ENCODE measurements at places on chromosomes 2 and 18.
A peak's percentile ranks its signal among the peaks of the same experiment; 100 is the strongest.

DNA sequence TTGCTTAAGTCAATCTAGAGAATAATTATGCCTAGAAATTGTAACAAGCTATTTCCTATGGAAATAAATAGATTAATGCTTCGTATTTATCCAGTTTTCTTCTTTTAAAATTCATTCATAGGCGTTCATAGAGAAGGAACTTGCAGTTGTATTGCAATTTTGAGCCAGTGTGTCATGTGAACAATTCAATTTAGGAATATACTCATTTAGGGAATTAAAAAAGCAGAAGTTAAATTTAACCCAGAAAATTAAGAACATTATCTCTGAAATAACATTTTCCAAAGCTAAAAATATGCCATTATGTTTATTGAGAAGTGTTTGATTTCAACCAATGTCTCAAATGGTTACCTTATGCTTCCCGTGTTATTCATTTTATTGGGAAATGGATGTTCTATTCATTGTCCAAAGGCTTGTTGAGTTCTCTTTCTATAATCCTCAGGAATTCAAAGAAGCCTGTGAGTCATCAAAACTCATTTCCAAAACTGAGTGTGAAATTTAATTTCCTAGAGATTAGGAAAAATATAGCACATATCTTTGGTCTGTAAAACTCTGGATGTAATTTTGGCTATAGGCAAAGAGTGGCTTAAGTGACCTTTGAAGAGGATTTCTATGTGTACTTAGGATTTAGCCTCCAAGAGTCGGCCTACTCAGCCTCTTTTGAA lies 99.7 kb downstream of the SLC8A1 start:
- no peak overlapping the region for H3K27ac ChIP-seq
- H3K36me3 ChIP-seq, result no peaks in the 10 kb centered on the region
- no peak for DNase-seq
- no peaks in the 10 kb centered on the region for H3K27me3 ChIP-seq
- H3K4me3 ChIP-seq, result no peak overlapping the region

DNA sequence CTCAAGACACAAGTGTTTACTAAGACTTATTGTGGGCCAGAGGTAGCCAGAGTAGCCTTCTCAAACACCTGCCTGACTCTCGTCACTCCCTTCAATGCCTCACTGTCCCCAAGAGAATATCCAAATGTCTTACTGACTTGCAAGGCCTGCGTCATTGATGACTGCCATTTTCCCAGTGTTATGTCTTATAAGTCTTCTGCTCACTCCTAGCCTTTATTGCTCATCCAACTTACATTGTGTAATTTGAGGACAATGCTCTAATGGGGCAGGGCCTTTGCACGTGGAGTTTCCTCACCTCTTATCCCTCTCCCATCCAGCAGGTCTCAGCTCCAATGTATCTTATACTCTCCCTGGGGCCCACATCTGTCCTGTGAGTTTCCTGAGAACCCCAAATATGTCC lies 10.1 kb upstream of the CD226 start:
- peaks cover 7% of the 10 kb centered on the region for H3K36me3 ChIP-seq
- H3K4me1 ChIP-seq, result peaks cover 21% of the 10 kb centered on the region

DNA sequence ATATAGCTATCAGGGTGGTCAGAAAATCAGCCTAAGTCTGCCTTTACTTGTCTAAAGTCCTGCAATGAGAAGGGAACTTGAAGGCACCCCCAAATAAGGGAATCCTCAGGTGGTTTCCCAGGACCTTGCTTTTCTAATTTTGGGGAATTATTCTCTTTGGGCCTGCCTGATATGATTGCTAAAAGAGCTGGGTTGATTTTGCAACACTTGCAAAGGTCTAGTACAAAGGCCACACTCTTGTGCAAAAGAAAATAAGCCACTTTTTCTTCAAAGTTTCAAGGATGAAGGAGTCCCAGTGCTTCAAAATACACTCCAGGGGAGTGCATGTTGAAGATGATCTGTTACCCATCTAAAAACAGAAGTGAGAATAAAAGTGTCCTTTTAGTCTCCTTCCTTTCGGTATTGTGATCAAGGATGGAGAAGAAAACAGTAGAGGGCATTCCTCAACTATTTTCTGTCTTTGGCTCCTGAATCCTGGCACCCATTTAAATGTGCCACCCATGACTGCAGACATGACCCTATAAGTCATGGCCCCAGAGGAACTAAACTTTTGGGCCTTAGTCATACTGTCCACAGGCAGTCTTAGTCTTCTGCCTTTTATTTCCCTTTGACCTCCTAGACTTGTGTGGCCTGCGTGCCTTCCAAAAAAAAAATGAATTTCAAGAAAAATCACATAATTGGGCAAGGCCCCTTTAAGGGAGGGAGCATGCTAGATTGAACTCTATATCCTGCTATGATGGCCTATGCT lies 5.1 kb downstream of the SULT1C3 start:
- peaks cover 2% of the 10 kb centered on the region for H3K27me3 ChIP-seq
- H3K4me1 ChIP-seq, result no peaks in the 10 kb centered on the region
- H3K36me3 ChIP-seq, result no peaks in the 10 kb centered on the region
- DNase-seq, result no peak

DNA sequence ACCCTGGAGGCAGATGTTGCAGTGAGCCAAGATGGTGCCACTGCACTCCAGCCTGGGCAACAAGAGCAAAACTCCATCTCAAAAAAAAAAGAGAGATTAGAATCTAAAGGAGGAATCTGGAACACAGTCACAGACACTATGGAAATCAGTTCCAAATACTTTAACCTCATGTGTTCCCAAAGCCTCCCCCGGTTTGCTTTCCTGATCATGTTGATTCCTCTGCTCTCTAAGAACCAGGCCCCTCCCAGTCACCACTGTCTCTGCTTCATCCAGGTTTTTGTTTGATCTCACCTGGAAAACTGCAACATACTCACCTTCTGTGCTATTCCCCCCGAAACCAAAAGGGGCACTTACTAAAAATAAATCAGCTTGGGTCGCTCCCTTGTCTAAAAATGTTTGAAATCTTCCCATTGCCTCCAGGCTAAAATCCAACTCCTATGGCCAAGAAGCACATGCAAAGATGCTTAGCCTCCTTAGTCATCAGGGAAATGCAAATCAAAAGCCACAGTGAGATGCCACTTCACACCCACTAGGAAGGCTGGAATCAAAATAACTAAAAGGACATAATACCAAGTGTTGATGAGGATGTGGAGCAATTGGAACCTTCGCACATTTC lies 6.2 kb upstream of the NEU2 start:
- H3K4me3 ChIP-seq, result no peak overlapping the region
- no peak overlapping the region for H3K27ac ChIP-seq
- H3K27me3 ChIP-seq, result peaks cover 5% of the 10 kb centered on the region
- peaks cover 3% of the 10 kb centered on the region for H3K4me1 ChIP-seq

GRCh38 chr18:48616484-48617255 lies 77.8 kb downstream of the CTIF start:
- peaks cover 1% of the 10 kb centered on the region for H3K4me1 ChIP-seq
- no peak overlapping the region for H3K4me3 ChIP-seq
- peaks cover 2% of the 10 kb centered on the region for H3K27me3 ChIP-seq

GRCh38 chr2:233501198-233502076 lies 65.1 kb downstream of the USP40 start:
- peaks cover 27% of the 10 kb centered on the region for H3K4me1 ChIP-seq
- no peak overlapping the region for H3K4me3 ChIP-seq
- H3K27ac ChIP-seq, result no peak overlapping the region
- peaks cover 48% of the 10 kb centered on the region for H3K36me3 ChIP-seq
- DNase-seq, result no peak

DNA sequence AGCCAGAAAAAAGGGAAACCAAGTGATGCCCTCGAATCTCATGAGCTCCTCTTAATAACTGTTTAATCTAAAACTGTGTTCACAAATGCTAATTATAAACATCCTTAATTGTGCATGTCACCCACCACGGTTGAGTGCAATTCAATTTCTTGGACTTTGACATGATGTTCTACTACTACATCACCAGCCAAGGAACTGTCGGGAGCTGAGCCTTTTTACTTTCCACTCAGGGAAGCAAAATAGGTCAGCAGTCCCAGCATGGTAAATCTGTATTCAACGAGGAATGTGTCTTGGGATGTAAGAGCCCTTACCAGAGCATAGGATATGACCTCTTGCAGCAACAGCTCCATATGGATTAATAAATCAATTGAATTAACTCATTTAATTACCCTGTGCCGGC lies 20.8 kb upstream of the REG3G start:
- no peak for DNase-seq
- no peaks in the 10 kb centered on the region for H3K27me3 ChIP-seq
- H3K36me3 ChIP-seq, result no peaks in the 10 kb centered on the region
- H3K27ac ChIP-seq, result no peak overlapping the region
- H3K4me1 ChIP-seq, result no peaks in the 10 kb centered on the region

- no peaks in the 10 kb centered on the region for H3K36me3 ChIP-seq
- DNase-seq, result no peak
- H3K4me3 ChIP-seq, result no peak overlapping the region
- H3K27ac ChIP-seq, result no peak overlapping the region
- peaks cover 14% of the 10 kb centered on the region for H3K4me1 ChIP-seq
These were observed 4.9 kb downstream of the TANC1 start for GRCh38 chr2:158973116-158973956.

- no peak overlapping the region for H3K27ac ChIP-seq
- no peak for DNase-seq
- peaks cover 15% of the 10 kb centered on the region for H3K36me3 ChIP-seq
- H3K4me3 ChIP-seq, result no peak overlapping the region
These were observed 83.6 kb upstream of the MGAT5 start for GRCh38 chr2:134170294-134170693.

GRCh38 chr2:177211576-177212105 lies 953 bp upstream of the HNRNPA3 start:
- H3K27ac ChIP-seq, result peak overlapping the region; percentile 100
- H3K4me3 ChIP-seq, result peak overlapping the region; percentile 100
- H3K36me3 ChIP-seq, result peaks cover 32% of the 10 kb centered on the region
- no peak for DNase-seq
- peaks cover 33% of the 10 kb centered on the region for H3K4me1 ChIP-seq

GRCh38 chr18:37450434-37451132 lies 115.0 kb downstream of the CELF4 start:
- DNase-seq, result no peak
- no peaks in the 10 kb centered on the region for H3K36me3 ChIP-seq
- H3K4me1 ChIP-seq, result no peaks in the 10 kb centered on the region

GRCh38 chr18:10546557-10547300 lies 20.9 kb downstream of the NAPG start:
- H3K27me3 ChIP-seq, result no peaks in the 10 kb centered on the region
- H3K4me1 ChIP-seq, result peaks cover 4% of the 10 kb centered on the region
- H3K36me3 ChIP-seq, result peaks cover 32% of the 10 kb centered on the region

DNA sequence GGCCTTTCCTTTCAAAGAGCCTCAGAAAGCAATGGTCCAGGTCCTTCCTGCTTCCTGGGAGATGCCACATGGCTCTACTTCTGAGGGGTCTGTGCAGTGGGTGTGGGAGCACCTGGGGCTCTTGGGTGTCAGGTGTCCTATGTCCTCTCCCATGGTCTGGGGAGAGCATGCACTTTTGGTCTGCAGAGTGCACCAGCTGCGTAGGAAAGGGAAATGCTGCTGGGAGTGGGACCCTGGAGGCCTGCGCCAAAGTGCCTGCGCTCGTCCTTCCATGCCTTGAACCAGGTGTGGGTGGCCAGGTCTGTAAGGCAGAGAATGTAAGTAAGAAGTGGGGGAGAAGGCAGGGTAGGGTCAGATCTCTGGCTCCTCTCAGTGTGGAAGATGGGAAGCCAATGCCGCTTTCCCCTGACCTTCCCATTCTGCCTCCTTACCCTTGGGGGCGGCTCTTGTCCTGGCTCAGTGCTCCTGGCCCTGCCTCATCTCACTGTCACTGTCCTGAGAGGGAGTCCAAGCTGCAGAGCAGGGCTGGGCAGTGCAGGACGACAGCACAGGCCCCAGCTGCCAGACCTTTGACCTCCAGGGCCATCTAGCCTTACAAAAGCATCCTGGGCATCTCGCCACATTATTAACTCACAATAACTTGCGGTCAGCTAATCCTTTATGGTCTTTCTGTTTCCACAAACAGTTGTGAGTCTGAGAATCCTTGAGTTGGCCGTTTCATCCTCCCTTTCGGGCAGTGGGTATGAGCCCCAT lies 6.6 kb upstream of the PROM2 start:
- no peak overlapping the region for H3K27ac ChIP-seq
- H3K36me3 ChIP-seq, result no peaks in the 10 kb centered on the region
- H3K4me1 ChIP-seq, result no peaks in the 10 kb centered on the region
- no peak overlapping the region for H3K4me3 ChIP-seq

DNA sequence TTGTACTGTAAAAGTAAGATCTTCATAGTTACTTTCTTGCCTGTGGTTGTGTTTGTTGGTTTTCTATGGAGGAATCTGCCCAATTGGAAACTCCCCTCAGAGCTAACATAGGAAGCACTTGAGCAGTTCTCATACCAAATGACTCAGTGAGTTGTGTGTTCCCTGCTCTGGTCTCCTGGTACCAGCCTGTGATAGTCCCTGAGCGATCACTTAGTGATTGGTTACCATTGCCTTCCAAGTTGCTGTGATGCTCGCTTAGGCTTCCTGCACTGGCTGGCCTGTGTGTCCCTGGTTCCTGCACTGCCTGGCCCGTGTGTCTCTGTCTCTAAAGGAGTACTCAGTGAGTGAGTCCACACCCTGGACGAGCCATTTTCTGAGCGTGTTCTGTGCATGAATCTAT lies 133.0 kb downstream of the MAP4K4 start:
- DNase-seq, result no peak
- H3K27ac ChIP-seq, result peak overlapping the region; percentile 69
- no peaks in the 10 kb centered on the region for H3K27me3 ChIP-seq
- H3K36me3 ChIP-seq, result peaks cover 38% of the 10 kb centered on the region
- no peak overlapping the region for H3K4me3 ChIP-seq

GRCh38 chr2:47070155-47070919 lies 84.8 kb downstream of the STPG4 start:
- no peak for DNase-seq
- peak overlapping the region; percentile 82 for H3K27ac ChIP-seq
- peaks cover 5% of the 10 kb centered on the region for H3K36me3 ChIP-seq
- no peaks in the 10 kb centered on the region for H3K27me3 ChIP-seq
- peak overlapping the region; percentile 63 for H3K4me3 ChIP-seq
- peaks cover 19% of the 10 kb centered on the region for H3K4me1 ChIP-seq

DNA sequence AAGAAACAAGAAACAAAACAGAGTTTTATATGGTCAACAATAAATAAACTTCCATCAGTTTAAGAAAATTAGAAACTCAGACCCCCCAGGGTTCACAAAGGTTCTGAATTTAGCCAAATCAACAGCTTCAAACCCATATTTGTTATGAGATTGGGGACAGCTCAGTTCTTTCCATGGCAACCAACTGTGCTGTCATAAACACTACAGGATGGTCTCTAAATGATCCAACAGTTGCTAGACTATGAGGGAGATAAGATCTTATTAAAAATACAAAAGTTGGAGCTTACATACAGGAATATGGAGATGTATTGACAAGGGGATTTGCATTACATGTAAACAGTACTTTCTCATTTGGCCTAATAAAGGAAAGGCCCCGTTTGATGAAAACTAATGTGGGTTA lies 154.6 kb upstream of the CTAGE1 start:
- DNase-seq, result no peak
- H3K4me3 ChIP-seq, result no peak overlapping the region
- no peaks in the 10 kb centered on the region for H3K36me3 ChIP-seq
- no peaks in the 10 kb centered on the region for H3K4me1 ChIP-seq
- H3K27ac ChIP-seq, result no peak overlapping the region
- H3K27me3 ChIP-seq, result peaks cover 6% of the 10 kb centered on the region

All from activated naive CD8-positive, alpha-beta T cell treated with anti-CD3 and anti-CD28 coated beads, Interleukin-2, amount 10 ng/mL, durations not matched to agents 7 days and 5 days (primary cell).